ENCODE measurements at places on chromosomes 11 and 22. TPM values are rescaled to one million over a fixed set of nuclear protein-coding genes. Genes with fewer than 3 reads are reported as not detected.
A peak's percentile ranks its signal among the peaks of the same experiment; 100 is the strongest.

The CRYBB3 gene
- total RNA-seq = not detected

The VSIG2 gene
- total RNA-seq = 0.20 TPM

The FAM180B gene
- 0.99 TPM for total RNA-seq

The SLC5A12 gene
- 0.10 TPM for total RNA-seq

The HEPACAM gene
- 3.6 TPM for total RNA-seq

The HTR3A gene
- total RNA-seq = 0.99 TPM

The CRYBA4 gene
- total RNA-seq = not detected

The IL10RA gene
- total RNA-seq = 9.1 TPM

The MS4A6E gene
- total RNA-seq = not detected

The USP35 gene
- 3.3 TPM for total RNA-seq

The LUZP2 gene
- 4.6 TPM for total RNA-seq

GRCh38 chr11:78094250-78094649 is 14.6 kb upstream of the NDUFC2 start:
- DNase-seq = no peak

GRCh38 chr11:45180179-45180847 is 33.9 kb downstream of the PRDM11 start:
- DNase-seq = no peak

DNA sequence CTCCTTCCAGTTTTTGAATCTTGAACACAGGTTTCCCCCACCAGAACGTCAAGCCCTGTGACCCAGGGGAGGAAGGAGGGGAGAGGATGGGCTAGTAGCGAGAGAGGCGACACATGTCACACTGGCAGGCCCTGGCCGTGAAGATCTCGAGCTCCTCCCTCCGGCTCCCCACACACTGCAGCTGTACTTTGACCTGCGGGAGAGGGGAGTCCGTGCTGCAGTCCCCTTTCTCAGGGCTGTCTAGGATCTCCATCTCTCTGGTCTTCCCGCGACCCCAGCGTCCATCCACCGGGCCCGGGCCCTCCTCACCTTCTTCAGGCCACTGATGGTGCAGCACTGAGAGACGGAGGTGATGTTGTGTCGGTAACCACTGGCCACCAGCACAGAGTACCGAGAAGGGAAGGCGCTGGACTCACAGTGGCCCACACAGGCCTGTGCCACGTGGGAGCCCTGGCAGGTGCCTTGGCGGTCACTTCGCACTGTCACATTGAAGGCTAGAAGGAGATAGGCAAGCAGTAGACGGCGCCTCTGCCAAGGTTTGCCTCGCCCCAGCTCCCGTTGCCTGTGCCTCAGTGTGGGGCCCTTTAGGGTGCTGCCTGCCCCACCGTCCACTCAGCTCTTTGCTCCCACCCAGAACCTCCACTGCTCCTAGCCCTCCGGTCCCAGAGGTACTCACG is 873 bp downstream of the GPHA2 start:
- DNase-seq = no peak

DNA sequence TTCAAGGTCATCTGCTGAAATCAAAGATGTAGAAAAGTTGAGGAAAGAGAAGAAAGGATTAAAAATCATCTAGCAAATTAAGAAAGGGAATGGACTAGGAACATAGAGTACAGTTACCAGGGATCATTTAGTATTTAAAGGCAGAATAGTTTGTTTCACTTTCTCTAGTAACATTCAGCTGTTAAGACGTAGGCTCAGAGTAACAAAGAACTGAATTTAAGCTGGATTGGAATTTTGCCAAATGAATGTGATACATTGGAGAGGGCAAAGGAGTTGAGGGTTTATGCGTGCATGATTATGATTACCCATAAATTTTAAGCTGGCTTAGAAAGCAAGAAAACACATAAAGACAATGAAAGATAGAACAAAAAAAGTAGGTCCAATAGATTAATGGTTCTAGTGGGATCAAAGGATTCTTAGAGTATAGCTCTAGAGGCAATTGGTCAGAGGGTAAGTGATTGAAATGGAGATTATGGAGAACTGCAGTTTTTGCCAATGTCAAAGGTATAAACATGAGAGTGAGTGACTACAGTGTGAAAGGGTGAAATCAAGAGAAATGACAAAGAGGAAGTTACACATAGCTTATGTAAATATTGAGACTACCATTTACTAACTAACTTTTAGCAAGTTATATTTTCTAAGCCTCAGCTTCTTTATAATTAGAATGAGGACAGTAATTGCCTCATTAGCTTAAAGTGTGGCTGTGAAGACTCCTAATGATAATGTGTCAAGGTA is 190.0 kb downstream of the GRIA4 start:
- no peak for DNase-seq

GRCh38 chr11:469684-470560 is 19.8 kb downstream of the PTDSS2 start:
- peak; percentile 16 for DNase-seq

DNA sequence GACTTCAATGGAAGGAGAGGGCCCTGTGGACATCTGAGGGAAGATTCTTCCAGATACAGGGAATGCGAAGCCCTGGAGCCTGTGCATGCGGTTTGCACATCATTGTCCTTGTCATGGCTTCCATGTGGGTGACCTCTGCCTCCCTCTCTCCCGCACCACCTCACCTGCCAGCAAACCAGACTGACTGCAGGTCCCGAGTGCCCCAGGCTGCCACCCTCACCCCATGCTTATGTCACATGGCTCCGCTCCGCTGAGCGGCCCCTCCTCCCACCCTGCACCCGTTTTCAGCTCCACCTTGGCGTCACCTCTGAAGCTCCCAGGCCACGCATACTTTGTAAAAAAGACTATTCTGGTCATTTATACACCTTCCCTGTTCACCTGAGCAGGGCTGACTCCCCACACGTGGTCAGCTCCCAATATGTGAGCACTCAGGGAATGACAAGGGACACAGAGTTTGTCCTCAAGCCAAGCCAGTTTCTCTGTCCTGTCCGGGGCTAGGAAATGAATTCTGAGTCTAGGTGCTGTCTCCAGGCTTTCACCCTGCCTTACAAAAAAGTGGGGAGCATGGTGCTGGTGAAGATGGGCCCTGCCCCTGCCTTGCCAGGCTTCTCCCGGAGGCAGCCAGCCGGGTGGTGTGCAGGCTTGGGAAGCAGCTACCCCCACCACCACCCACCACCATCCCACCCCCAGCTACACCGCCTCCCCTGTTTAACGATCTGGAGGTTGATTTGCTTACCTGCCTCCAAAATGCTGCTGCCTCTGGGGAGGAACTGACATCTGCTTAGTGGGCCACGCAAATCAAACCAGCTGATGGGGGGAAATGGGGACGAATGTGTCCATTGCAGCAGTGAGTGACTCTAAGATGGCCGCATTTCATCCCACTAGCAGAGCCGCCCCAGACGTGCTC is 32.7 kb downstream of the FAM83F start:
- DNase-seq = no peak

GRCh38 chr11:134646561-134646960 is 234.5 kb upstream of the B3GAT1 start:
- DNase-seq = no peak

GRCh38 chr22:24102366-24103200 is 78.7 kb upstream of the SUSD2 start:
- no peak for DNase-seq

GRCh38 chr11:75333807-75334140 is 17.7 kb downstream of the ARRB1 start:
- DNase-seq = no peak

- DNase-seq = no peak
Measured at GRCh38 chr11:88827018-88827676, 238.6 kb downstream of the GRM5 start.

DNA sequence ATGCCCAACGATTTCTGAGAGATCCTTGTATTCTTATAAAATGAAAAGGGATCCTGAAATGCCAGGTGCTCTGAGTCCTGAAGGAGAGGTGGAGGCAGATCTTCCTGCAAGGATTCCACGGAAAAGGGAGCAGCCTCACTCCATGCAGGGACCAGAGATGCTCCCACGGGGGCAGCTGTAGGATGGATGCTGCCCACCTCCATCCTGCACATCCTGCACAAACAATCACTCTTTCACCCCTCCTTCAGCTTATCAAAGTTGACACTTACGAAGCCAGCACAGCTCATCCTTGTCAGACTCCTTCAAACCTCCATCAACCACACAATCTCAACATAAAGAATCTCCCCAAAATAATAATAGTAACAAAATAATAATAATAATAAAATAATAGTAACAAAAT is 119.1 kb downstream of the GGTLC2 start:
- no peak for DNase-seq

DNA sequence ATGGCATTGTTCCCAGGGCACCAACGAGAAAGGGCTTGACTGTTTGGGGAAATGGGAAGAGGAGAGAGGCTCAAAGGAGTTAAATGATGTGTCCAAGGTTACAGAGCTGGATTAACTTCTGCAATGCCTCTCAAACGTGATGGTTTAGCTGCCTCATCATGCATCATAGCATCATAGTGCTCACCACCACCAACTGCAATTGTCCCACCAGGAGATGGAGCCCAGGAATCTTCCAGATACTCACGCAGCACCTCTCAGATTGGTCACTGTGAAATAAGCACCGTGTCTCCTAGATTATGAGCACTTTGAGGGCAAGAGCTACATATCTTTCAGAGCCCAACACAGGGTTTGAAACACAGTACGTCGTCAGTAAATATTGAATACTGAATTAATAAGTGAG is 69.2 kb downstream of the PRSS23 start:
- no peak for DNase-seq

- no peak for DNase-seq
Measured at GRCh38 chr11:838441-839279, 3.7 kb downstream of the POLR2L start.

DNA sequence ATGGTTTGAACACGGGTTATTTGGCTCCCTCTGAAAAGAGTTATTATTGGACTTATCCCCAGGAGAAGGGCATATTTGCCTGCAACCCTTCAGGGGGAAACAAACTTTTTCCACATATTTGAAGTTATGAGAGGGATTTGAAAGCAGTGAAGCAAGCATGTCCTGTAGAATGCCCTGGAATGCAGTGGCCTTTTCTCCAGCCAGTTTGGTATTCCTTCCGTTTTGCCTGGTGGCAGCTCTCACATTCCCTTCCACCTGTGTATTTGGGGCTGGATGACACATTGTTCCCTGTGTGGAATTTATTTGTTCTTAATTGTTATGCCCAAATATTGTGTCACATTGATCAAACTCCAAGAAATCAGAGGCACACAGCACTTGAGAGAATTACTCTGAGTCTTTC is 59.0 kb downstream of the OSBP2 start:
- DNase-seq = no peak

- DNase-seq = no peak
Measured at GRCh38 chr11:61356706-61357105, 5.0 kb downstream of the CYB561A3 start.

- no peak for DNase-seq
Measured at GRCh38 chr22:19109198-19110063, 12.8 kb downstream of the DGCR2 start.

DNA sequence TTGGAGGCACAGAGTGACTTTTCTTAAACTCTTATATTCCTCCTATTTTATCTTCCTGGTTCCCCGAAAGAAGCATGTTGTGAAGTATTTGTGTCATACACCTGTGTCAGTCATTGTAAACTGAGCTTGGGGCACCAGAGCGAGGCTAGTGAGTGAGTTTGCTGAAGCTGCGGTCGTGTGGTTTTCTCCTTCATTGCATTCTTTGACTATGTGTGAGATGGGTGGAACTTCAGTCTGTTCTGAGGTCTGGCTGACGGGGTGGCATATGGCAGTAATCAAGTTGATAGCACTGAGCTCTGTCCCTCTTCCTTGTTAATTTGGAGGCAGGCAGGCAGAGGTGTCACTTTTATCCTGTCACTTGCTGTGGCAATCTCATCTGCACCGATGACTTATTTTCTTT is 4.2 kb downstream of the VPS26B start:
- no peak for DNase-seq

DNA sequence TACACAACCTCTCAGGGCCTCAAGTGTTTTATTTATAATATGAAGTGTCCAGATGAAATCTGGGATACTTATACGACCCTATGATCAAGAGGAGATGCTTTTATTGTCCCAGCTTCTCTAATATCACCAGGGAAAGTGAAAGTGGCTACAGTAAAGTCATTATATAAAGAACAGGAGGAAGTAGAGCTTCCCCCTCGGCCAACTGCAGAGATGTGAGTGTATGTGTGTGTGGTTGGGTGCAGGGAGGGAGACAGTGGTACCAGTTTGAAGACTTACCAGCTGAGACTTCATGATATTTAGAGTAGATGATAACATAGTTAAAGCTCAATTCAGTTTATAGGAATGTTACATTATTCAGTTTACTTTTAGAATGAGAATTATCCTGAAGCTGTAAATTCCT is 373.6 kb upstream of the DDI1 start:
- no peak for DNase-seq

DNA sequence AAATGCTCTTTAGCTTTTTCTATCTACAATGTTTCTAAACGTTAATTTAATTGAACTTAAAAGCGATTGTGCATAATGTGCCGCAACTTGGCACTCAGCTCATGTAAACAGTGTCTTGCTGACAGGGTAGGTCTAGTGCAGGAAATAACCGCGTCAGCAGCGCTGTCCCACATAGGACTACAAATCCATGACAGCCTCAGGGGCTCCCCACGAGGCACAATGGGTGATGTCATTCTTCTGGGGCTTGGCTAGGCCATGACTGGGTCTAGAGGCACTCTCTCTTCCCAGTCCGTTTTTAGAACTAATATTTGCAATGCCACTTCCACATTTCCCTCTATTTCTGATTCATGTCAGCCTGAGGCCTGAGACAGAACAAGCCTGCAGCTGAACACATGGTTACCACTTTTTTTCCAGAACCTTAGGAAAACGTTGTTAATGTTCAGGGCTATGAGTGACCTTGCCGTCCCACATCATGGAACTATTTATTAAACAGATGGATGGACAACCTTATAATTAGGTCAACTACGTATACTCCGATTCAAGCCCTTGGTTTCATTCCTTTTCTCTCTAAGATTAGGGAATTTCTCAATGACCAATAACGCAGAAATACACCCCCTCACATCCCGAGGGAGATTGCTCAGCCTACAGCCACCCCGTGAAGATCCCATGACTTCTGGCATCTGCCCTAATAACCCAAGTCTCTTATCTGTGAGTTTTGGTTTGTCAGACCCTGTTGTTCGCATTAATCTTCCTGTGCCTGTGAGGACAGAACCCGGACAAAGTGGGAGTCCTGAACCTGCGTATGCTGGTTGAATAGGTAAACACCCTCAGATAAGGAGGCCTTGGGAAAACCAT is 19.4 kb upstream of the SNX32 start:
- no peak for DNase-seq

DNA sequence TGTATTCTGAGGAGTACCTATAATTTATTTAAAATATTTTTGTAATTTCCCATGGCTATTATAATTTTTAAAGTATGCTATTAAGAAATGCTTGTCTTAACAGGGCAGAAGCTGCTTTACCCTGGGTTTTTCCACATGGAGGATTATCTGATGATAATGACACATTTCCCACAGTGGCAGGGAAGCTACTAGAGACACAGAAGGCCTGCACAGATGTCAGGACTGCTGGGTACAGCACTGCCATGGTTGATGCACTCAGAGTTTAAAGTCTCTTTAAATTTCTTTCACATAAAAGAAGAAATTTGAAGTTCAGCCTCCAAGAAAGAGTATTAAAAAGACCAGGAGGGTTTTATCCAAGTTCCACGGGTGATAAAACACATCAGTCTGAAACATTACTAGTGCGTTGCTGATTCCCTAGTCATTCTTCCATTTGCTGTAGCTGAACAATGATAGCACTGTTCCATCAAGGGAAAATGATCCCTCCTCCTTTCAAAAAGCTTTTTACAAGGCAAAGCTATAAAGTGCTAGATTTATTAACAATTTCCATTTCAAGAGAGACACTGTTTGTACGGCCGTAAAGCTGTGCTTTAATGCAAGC is 363.0 kb downstream of the CNTN5 start:
- DNase-seq = no peak

All from skin of body (tissue), 3 donors.